ENCODE measurements at places on chromosomes 5 and 9. TPM values are rescaled to one million over a fixed set of nuclear protein-coding genes. Genes with fewer than 3 reads are reported as not detected.

Gene IGFBPL1
- not detected for total RNA-seq

Gene WWC1
- total RNA-seq, result 0.38 TPM

Gene ANKRD34B
- not detected for total RNA-seq

Gene DRD1
- total RNA-seq, result 0.70 TPM

Gene OBP2B
- not detected for total RNA-seq

Gene PCDHB15
- total RNA-seq, result 0.70 TPM

Gene CDHR2
- not detected for total RNA-seq

Gene DENND1A
- 9.5 TPM for total RNA-seq

Gene PTGDS
- total RNA-seq, result 33.0 TPM

Gene C9orf85
- total RNA-seq, result 11.7 TPM

Gene HCN1
- 0.30 TPM for total RNA-seq

Gene PCDH1
- total RNA-seq, result 27.5 TPM

Gene SHOC1
- not detected for total RNA-seq

Gene SLIT3
- total RNA-seq, result 27.8 TPM

Gene WHRN
- 1.2 TPM for total RNA-seq

Gene CTXN3
- not detected for total RNA-seq

Measured in smooth muscle cell of the coronary artery (primary cell).